BE2C (cell line): ENCODE measurements at places on chromosomes 1 and 21.

GRCh38 chr1:165826565-165827267, 698 bp upstream of the UCK2 start:
- no peak for DNase-seq

GRCh38 chr1:2556277-2556677, at the start of gene TNFRSF14:
Gene TNFRSF14 (plus strand): TSS chr1:2556371. CDS start chr1:2556665, 294 bp downstream.
- DNase-seq = no peak

DNA sequence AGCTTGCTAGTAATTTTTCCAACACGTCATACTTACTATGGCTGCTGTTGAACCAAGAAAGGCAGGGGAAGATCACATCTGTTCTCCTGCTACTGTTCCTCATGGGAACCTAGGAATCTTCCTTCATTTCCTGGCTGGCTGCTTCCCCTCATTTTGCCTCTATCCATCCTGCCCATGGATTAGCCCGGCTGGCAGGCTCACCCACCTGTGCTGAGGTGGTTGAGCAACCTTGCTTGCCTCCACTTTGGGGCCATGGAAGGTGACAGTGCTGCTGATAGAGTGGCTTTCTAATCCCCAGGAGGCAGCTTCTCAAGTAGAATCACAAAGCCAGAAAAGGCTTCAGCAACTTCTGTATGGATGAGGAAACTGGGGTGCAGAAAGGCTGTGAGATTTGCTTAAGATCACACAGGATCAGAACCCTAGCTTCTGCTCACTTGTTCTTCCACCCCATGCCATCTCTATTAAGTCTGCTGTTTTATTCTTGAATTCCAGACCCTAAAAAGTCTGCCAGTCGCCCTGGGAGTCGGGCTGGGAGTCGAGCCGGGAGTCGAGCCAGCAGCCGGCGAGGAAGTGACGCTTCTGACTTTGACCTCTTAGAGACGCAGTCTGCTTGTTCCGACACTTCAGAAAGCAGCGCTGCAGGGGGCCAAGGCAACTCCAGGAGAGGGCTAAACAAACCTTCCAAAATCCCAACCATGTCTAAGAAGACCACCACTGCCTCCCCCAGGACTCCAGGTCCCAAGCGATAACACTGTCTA, 6.2 kb upstream of the BMP8A start:
- no peak for DNase-seq

- DNase-seq = no peak
Observed at GRCh38 chr1:41724248-41724647, 194.5 kb downstream of the HIVEP3 start.

- no peak for DNase-seq
Observed at GRCh38 chr1:110242731-110243130, 32.6 kb downstream of the KCNC4 start.

GRCh38 chr1:170700842-170701615, 37.1 kb downstream of the PRRX1 start:
- no peak for DNase-seq

DNA sequence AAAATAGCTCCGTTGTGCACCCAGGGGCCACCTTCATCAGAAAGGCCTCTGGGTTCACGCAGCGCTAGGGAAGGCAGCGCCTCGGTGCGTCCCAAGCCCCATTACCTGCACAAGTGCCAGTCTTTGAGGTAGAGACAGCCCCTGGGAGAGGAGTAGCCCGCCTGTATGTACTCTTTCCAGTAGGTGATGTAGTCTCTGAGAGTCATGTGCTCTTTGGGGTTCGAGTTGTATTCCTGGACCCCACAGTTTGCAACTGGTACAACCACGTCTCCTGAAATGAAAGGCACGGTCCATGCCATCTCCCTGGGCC, 601 bp downstream of the JMJD4 start:
- no peak for DNase-seq

DNA sequence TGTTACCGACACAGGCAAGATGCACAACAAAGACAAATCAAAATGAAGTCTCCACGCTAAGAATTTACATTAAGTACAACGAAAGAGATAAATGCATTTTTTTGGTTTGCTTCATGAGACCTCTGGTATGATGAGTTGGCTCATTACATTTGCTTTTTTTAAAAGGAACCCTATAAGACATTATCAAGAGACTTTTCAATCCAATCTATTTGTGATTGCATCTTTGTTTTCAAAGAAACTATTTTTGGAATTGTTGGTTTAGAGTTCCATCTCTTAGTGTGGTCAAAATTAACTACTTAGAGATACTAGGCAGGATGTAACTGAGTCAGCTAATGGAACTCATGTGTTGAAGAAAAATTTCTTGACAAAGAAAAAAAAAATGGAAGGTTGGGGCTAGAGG, 200.1 kb downstream of the ZC3H11B start:
- no peak for DNase-seq

- no peak for DNase-seq
Observed at GRCh38 chr1:220817907-220818306, 31.2 kb downstream of the MTARC1 start.

DNA sequence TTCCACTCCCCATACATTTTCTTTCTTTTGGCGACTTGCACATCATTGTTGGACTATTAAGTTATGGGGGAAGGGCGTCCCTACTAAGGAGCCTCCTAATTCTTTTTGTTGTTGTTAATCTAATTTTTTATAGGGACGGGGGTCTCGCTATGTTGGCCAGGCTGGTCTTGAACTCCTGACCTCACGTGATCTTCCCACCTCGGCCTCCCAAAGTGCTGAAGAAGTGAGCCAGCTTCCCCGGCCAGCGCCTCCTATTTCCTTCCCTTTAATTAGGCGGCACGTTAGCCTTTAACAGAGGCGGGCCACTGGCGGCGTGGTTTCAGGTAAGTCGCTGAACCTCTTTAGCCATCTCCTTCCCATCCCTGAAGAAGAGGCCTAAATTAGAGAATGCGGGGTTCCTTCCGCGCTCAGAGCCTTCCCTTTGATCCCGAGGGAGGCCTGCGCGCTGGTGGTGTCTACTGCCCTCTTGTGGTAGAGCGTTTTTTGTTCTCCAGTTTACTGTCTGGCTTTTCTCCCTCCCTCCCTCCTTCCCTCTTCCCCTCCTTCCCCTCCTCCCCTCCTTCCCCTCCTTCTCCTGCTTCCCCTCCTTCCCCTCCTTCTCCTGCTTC, 38.1 kb downstream of the TNFRSF9 start:
- DNase-seq = peak; percentile 55

DNA sequence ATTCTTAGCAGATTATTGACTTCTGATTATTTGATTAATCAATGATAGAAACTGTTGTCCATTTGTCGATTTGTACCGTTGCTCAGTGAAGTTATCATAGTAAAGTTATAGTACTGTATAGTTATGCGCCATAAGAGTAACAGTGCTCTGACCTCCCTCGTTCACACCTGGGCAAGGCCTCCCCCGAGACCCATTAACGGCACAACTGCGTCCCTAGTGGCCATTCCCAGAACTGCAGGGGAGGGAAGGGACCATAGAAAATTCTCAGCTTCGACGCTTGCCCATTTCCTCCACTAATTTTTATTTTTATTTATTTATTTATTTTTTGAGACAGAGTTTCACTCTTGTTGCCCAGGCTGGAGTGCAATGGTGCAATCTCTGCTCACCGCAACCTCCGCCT, 334.4 kb downstream of the DSCAM start:
- DNase-seq = peak; percentile 19

GRCh38 chr1:165052431-165052830, 304.1 kb downstream of the LMX1A start:
- DNase-seq = no peak

DNA sequence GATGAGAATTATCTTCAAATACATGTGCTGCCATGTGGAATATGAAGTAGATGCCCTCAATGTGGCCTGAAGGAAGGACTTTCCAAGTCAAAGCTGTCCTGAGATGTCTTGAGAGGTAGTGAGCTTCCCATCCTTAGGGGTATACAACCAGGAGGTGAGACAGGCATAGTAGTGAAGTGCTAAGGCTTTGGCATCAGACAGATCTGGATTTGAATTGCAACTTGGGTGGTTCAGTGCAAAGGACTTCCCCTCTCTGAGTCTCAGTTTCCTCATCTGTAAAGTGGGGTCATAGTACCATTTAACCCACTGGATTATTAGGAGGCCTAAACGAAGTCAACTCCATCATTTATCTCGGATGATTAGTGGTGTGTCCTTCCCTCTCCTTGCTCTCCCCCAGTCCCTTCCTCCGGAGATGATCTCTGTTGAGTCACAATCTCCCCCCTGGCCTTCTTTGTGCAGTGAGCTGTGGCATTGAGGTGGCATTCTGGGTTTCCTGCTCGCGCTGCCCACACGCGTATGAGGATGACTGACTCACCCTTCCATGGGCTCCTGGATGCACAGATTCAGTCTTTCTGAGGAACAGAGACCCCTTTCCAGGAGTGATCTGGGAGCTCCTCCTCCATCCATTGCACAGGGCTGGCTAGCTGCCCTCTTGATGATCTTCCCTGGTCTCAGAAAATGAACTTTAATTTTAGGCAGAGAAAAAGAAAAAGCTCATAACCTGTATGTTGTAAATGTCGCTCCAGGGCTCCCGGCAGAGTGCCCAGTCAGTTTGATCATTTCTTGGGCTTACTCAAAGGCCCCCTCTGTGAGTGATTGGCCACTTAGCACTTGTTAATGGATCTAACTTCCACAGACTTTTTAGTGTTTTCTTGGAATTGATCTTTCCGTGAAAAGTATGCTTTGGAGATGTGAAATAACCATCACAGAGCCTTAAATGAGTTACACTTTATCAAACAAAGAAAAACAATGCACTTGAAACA, 354.6 kb downstream of the PTPRU start:
- DNase-seq = no peak

GRCh38 chr1:219381396-219381795, 207.7 kb downstream of the LYPLAL1 start:
- DNase-seq = no peak

GRCh38 chr1:156766298-156767100, 836 bp upstream of the PRCC start:
- DNase-seq = no peak

DNA sequence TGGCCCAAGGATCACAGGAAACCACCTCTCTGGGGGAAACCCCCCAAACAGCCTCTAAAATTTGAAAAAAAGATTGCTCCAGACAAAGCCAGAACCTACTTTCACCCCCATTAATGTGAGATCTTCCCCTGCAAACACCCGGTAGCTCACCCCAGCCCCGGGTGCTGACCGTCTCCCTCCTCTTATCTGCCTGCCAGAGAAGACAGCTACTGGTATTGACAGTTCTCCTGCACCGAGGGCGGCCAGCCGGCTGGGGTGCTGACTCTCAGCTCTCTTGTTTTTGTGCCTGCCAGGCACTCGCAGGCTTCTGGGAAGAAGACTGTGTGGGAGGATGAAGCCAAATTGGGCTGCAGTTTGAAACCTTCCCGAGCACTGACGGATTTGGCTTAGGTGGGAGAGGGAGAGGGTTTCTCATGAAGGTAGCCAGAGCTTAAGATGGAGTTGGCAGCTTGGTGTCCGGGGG, 48.2 kb downstream of the RASSF5 start:
- DNase-seq = no peak

DNA sequence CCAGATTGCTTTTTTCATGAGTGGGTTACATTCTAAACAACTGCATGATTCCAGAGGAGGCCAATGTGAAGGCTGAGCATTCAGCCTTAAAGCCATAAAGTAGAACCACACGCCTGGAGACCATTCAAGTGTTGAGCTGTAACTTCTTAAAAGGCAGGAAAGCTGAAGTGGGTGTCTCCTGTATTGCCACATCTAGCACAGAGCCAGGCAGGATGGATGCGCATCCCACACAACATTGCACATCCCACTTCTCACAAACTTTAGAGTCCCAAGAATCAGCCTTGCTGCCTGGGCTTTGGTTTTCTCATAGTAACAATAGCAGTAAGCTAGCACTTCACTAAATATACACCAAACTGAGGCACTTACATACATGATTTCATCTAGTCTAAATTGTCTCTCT, 151.7 kb downstream of the DAB1 start:
- no peak for DNase-seq

GRCh38 chr21:40373761-40374160, 473.2 kb downstream of the DSCAM start:
- no peak for DNase-seq

DNA sequence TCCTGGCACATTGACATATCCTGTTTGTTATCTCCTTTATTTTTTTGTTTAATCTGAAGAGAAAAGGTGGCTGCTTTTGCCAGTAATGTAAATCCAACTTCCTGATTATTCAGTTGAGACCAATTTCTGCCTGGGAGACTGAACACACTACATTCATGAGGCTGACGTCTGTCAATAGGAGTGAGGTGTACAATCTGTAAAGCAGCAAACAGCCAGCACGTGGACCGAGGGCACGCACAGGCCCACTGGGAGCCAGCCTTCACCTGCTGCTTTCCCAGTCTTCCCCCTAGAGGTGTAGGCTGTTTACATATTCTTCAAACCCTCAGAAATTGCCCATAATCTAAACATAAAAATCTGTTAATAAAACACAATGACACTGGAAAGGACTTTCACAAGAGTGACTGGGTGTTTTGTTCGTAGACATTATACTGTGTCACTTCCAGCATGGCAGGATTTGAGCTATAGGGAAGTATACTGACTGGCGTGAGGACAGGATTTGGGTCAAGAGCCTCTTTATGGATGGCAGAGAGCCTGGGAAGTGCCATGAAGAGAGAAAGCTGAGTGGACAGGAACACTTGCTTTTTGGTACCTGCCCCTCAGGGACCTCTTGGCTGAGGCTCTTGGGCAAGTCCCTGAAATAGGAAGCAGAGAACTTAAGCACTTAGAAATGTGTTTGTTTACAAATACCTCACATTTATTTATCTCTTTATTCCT, 552.9 kb upstream of the CAMK1G start:
- DNase-seq = no peak

DNA sequence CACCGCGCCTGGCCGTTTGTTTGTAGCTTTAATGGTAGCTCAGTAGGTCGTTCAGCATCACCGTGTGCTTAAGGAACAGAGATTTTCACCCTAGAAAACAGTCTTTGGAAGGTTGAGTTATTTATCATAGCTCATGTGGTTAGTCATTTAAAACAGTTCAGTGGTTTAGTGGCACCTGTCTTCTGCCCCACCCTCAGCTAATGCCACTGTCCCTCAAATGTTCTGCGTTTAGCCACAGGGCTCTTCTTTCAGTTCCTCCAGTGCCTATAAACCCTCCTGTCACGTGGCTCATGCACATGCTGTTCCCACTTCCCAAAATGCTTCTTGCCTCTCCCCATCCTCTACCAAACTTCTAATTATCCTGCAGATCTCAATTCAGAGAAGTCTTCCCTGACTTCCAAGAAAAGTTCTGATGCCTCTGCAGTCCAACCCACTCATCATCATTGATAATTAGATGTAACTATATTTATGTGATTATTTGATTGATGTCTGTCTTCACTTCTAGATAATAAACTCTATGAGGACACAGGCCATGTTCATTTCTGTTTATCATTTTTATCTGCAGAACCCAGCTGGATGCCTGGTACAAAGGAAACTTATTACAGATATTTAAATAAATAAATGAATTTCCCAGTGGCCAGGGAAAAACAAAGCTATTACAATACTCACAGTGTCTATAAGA, 14.4 kb upstream of the DIPK1A start:
- no peak for DNase-seq
